Neuronal stem cell (in vitro differentiated cells): ENCODE measurements at places on chromosomes 11 and 22.

- H3K36me3 ChIP-seq: peaks cover 1% of the 10 kb centered on the region
- H3K27ac ChIP-seq: no peak within 1 kb of the TSS
- DNase-seq: no peak
Measured at GRCh38 chr22:29479417-29480261, at the start of gene NEFH. TSS of gene NEFH (plus strand) at chr22:29480218. CDS start at chr22:29480263, 45 bp downstream.

DNA sequence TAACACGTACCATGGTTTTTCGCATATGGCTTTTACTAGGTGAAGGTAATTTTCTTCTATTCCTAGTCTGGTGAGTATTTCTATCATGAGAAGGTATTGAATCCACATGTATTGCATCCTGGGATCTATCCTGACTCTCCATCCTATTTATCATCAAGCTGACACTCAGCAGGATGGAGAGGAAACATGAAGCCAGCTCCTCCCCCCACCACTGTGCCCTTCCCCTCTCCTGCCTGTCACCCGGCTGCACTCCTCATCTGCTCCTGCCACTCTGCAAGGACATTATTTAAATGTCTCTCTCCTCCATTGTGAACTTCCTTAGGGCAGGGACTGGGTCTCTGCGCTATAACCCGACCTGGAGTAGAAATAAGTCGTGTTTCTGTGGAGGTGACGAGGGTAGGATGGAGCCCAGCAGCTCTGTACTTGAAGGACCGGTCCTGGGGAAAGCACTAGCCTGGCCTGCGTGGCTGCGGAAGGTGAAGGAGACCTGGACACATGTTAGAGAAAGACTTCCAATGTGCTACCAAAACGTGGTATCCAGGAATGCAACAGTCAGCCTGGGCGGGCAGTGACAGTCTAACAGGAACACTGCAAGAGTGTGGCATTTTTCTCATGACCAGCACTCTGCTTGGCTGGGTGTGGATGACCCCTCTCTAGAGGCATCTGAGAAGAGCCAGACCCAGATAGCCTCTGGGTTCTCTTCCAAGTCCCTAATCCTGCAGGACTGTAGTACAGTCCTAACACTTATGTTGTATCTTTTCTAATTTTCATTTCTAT lies 111.2 kb downstream of the MICAL3 start:
- peaks cover 18% of the 10 kb centered on the region for H3K4me1 ChIP-seq
- H3K4me3 ChIP-seq: no peak overlapping the region
- H3K36me3 ChIP-seq: no peaks in the 10 kb centered on the region
- DNase-seq: no peak
- H3K27me3 ChIP-seq: no peaks in the 10 kb centered on the region

DNA sequence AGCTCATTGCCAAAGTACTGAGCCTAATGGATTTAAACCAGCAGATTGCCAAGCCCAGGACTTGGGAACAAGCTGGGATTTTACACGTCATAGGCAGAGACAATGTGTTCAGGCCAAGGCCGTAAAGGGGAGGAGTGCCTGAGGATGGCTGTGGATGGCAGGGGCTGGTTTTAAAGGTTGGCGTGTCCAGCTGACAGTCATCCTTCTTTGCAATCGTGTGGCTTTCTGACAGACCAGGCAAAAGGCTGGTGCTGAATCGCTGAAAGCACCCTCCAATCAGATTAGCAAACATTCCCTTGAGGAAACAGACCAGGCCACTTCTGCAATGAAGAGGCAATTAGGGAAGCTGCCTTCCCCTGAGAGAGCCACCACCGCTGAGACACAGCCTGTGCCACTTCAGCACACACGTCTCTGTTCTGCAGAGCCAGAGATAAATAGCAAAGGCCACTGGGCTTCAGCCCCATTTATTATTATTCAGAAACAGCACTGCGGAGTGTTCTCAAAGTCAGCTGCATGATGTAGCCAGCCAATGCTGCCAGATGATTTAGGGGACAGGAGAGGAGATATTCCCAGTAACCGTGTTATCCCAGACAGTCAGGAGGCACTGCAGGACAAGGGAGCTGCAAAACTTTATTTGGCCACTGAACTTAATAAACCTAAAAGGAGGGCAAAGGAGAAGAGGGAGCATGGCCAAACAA lies 54.2 kb upstream of the CSNK2A3 start:
- no peak for DNase-seq
- H3K4me1 ChIP-seq: peaks cover 16% of the 10 kb centered on the region
- no peak overlapping the region for H3K4me3 ChIP-seq
- no peaks in the 10 kb centered on the region for H3K27me3 ChIP-seq
- H3K27ac ChIP-seq: no peak overlapping the region

- DNase-seq: no peak
- H3K4me3 ChIP-seq: no peak overlapping the region
- no peaks in the 10 kb centered on the region for H3K27me3 ChIP-seq
- H3K27ac ChIP-seq: no peak overlapping the region
Measured at GRCh38 chr22:38510416-38510970, 4.4 kb upstream of the DDX17 start.

DNA sequence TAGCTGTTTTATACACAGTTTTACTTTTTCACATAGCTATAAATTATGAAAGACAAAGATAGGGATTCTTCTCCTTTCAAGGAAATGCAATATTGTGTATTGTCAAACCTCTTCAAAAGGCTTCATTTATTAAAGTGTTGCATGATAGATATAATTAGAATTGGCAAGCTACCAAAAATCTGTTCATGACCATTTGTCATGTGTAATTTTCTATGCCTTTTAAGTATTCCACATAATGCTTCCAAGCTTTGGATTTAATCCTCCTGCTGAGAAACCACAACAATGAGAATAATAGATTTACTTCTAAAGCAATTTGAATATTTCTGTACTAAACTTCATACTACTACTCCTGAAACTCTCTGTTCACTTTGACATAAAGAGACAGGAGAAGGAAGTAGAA lies 403.2 kb upstream of the CCDC179 start:
- no peak for DNase-seq
- H3K36me3 ChIP-seq: no peaks in the 10 kb centered on the region
- no peaks in the 10 kb centered on the region for H3K4me1 ChIP-seq
- H3K27ac ChIP-seq: no peak overlapping the region

DNA sequence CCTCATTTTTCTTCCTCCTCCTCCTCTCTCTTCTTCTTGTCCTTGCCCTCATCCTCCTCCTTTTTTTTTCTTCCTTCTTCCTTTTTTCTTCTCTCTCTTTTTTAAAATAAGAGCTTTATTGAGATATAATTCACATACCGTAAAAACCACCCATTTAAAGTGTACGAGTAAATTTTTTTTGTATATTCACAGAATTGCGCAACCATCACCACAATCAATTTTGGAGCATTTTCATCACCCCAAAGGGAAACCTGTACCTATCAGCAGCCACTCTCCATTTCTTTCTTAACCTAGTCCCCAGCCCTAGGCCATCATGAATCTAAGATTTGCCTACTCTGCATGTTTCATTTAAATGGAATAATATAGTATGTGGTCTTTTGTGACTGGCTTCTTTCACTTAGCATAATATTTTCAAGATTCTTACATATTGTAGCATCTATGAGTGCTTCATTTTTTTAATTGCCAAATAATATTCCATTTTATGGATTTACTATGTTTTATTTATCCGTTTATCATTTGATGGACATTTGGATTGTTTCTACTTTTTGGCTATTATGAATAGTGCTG lies 35.0 kb downstream of the CAT start:
- H3K27me3 ChIP-seq: peaks cover 5% of the 10 kb centered on the region
- H3K4me1 ChIP-seq: no peaks in the 10 kb centered on the region
- H3K27ac ChIP-seq: no peak overlapping the region
- no peak overlapping the region for H3K4me3 ChIP-seq
- DNase-seq: no peak
- peaks cover 9% of the 10 kb centered on the region for H3K36me3 ChIP-seq

GRCh38 chr11:133934599-133935550 lies 21.9 kb downstream of the IGSF9B start:
- H3K4me1 ChIP-seq: peaks cover 15% of the 10 kb centered on the region
- no peak overlapping the region for H3K4me3 ChIP-seq
- no peaks in the 10 kb centered on the region for H3K27me3 ChIP-seq
- peak overlapping the region; percentile 42 for H3K27ac ChIP-seq

GRCh38 chr11:32426192-32426591 lies 9.1 kb downstream of the WT1 start:
- peaks cover 8% of the 10 kb centered on the region for H3K4me1 ChIP-seq
- no peak overlapping the region for H3K4me3 ChIP-seq
- H3K27ac ChIP-seq: no peak overlapping the region
- DNase-seq: no peak
- peaks cover 73% of the 10 kb centered on the region for H3K27me3 ChIP-seq
